Activated CD4-positive, alpha-beta T cell treated with anti-CD3 and anti-CD28 coated beads, Interleukin-2, amount 50 U/mL, for 24 hours (primary cell): ENCODE measurements at places on chromosomes 5 and 9.

DNA sequence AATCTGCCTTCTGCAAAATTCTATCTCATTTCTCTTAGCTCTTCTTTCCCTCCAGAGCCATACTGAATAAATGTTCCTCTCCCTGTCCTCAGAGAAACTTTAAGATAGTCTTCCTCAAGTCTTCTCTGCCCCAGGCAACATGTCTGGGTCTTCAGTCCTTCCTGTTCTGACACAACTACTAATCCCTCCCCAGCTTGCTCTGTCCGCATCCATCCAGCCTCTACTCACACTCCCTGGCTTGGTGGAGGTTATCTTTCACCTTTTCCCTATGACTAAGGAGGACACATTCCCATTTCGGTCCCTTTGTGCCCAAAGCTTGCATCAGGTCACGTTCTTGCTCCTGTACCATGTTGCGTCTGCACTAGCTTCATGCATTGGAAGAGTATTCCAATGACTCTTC is 143.3 kb downstream of the TTLL11 start:
- no peak for DNase-seq

DNA sequence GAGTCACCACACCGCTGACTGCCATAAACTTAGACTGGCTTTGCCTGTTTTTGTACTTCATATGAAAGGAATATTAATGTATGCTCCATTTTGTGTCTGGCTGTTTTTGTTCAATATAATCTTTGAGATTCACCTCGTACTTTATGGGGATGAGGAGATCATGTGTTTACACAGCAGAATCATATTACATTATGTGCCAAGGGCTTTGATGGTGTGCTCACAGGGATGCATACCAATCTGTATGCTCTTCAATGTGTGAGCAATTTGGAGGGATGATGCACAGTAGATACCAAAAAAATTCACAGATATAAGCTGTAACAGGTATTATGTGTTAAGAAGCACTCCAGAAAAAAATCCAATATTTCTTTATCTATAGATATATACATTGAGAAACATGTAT is 113.7 kb downstream of the GABRB2 start:
- DNase-seq: no peak

DNA sequence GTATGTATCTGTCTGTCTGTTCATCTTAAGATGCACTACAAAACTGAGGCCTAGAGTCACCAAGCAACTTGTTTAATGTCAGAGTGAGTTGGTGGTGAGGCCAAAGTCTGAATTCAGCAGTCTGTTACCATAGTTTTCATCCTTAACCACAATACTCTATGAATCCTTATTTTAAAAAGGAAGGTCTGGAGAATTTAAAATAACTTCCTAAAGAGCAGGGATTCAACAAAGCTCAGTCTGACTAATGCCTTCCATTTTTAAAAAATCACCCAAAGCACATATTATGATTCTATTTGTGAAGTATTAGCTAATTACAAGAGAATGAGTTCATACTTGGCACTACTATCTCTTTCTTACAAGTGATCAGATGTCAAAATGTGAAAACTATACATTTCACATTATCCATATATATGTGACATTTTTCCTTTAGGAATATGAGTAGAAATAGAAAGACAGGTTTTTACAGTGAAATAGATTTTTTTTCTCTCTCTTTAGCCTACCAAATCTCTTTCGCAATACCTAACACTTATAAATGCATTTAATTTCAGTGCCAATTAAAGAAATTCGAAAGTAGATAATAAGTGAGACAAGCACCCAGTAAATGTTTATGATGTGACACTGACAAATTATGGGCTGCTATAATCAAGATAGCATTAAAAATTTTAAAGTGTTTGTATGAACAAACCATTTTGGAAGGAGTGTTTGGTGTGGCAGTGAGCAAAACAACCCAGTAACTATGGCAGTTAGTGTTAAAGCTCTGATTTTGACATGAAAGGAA is 102.3 kb upstream of the CDKN2B start:
- no peak for DNase-seq

GRCh38 chr9:76798527-76798926 is 34.3 kb downstream of the PCA3 start:
- no peak for DNase-seq

- peak; percentile 13 for DNase-seq
These were observed 75.0 kb downstream of the TTC39B start for GRCh38 chr9:15231788-15232635.

DNA sequence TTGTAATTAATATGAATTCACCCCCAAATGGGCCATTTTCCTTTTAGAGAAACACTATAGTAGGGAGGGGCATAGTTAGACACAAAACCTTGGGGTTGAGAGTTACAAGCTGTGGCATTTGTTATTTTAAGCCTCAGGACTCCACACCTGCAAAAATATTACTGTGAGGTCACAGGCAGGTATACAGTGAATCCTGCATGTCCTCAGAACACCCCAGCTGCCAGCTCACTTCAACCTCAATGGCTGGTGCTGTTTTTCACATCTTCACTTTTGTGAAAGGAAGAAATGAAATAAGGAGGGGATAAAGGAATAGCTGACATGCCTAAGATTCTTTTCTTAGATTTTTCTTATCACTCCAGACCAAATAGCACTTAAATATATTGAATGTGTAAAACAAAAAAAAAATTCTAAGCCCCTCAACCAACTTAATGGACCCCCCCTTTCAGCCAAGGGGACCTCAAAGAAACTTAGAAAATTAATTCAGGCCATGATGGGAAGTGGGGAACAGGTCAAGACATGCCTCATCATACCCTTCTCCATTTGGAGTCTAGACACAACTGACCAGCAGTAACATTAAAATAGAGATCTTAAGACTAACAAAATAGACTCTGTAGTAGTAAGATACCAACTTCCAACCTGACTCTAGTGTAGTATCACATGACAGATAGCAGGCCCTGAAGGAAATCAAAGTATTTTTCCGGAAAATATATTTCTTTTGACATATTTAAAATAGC is 9.2 kb downstream of the C9orf85 start:
- no peak for DNase-seq

DNA sequence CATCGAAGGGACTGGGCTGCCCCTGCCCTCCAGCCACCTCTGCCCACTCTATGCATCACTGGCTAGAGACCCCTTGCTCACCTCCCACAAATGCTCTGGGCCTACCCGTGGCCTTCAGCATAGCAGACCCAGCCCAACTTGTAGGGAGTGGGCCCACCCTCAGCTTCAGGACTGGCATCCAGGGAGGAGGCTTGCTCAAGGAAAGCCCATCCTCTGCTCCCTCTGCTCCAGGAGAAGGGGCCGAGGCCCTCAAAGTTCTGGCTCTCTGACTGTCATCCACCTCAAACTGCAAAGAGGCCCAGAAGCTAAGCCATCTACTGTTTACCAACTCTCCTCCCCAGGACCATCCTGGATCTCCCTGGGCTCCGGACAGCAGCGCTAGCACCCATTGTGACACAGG is 84.5 kb downstream of the C5orf15 start:
- no peak for DNase-seq

- no peak for DNase-seq
These were observed 122.4 kb upstream of the GAS1 start for GRCh38 chr9:87069690-87070089.

DNA sequence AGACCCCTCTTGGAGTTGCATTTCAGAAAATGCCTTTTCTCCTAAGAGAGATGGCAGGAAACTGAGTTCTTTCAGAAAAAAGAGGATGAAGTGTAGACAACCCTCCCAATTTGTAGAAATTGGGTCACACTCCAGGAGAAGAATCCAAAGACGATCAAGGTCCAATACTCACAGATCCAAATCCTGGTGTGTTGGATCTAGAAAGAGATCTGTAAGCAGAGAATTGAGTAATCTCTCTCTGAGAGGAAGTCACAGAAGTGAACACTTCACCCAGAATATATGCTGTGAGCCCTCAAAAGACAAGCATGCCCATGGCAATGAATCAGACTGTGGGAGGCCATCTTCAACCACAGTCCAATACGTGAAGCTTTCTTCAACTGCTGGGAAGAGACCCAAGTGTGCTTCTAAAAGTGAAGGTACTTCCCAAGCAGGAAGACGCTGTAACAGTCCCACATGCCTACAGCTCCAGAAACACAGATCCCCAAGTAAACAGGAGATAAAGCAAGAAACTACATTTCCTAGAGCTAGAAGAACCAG is 182.7 kb downstream of the SMC2 start:
- no peak for DNase-seq

GRCh38 chr9:99109522-99109921 is 4.6 kb downstream of the TGFBR1 start:
- DNase-seq: no peak

- DNase-seq: no peak
These were observed 45.4 kb downstream of the TMEM252 start for GRCh38 chr9:68495247-68495646.

GRCh38 chr5:93791518-93791972 is 50.1 kb upstream of the POU5F2 start:
- no peak for DNase-seq

DNA sequence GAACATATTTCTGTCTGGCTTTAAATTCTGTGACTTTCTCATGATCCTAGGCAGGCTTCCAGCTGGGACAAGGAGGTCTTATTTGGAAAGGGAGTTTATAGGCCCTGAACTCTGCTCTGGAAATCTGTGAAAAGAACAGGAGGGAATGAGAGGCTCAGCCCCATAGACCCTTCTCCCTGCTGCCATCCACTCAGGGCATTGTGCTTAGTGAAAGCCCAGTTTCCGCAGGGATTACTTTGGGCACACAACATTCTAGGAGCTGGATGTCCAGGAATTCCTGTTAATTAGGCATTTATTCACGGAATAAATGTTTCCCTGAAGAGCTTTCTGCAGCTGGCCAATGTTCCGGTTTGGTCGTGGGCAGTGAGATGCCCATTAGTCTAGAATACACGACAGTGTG is 32.7 kb upstream of the COL15A1 start:
- DNase-seq: no peak

DNA sequence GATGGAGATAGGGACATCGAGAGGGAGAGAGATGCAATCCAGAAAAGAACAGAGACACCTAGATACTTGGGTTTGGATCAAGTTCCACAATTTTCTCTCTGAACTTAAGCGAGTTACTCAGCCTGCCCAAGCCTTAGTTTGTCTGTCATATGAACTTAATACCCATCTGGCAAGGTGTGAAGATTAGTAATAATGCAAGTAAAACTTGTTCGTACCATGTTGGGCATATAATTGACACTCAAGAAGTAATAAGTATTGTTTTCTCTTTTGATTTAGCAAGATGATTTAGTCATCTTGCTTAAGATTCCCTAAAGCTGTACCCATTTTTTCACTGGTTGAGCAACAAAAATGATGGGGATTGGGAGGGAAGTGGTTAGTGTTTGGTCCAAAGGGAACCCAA is 7.5 kb downstream of the RABGAP1 start:
- no peak for DNase-seq

GRCh38 chr9:77848897-77849296 is 182.7 kb downstream of the GNAQ start:
- no peak for DNase-seq

GRCh38 chr9:18208166-18209059 is 265.5 kb upstream of the ADAMTSL1 start:
- DNase-seq: no peak

- DNase-seq: no peak
These were observed 103.5 kb downstream of the MAPKAP1 start for GRCh38 chr9:125603478-125604021.
